ENCODE measurements at places on chromosomes 5 and 9.

GRCh38 chr5:56352808-56353590 is 119.9 kb upstream of the ANKRD55 start:
- DNase-seq = no peak

DNA sequence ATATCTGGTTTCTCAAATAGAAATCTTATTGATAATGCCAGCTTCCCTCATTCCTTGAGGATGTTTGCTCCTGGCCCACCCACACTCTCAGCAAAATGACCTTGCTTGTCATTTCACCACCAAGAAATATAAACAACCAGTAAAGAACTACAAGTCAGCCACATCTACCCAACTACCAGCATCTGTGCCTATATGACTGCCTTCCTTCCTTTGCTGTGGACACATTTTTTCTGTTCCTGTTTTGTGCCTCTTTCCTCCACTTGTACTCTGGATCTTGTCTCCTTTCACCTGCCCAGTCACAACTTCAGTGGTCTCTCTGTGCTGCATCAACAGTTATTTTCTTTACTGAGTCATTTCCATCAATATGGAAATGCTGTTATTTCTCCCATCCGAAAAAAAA is 20.3 kb downstream of the KIF2A start:
- DNase-seq = no peak

DNA sequence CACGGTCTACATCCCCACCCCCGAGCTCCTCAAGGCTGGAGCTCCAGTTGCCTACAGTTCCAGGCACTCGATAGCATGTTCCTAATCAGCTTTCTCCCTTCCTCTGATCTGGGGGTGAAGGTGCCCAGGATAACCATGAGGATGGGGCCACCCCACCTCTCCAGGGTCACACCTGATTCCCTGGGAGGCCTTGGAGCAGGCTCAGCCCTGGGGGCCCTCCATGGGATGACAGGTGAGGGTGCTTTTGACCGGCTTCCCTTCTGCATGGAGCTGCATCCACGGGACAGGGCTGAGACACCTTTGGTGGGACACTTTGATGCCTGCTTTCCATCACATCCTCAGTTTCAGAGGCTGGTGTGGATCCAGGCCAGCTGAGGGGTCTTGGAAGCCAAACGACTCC is 28.6 kb downstream of the GADD45G start:
- DNase-seq = no peak

- no peak for DNase-seq
These were observed 955 bp upstream of the GALNT12 start for GRCh38 chr9:98806394-98807035.

DNA sequence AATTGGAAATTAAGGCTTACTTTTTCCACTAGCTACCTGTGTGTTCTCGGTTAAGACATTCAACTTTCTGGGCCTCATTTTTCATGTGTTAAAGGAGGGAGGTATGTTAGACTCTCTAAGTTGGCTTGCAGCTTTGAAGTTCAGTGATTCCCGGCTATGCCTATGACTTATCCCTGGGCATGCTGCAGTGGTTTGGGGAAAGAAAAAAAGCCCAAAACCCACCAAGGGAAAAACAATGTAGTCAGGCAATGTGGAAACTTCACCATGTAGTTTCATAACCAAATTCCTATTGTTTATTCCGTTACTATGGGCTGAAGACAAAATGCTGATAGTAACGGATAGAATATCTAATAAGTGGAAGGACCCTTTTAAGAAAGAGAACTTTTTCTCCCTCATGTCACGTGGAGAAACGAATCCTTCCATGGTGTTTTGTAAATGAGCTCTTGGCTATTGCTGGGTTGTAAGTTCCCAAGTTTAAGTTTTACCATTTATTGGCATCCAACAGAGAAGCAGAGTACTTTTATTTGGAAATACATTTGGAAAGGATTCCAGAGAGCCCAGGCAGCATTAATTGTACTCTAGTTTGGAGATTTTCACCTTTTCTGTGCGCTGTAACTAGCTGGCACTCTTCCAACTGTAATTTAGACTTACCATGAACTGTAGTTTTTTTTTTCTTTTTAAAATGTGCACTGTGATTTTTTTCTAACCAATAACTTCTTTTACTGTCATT is 84.9 kb upstream of the MPDZ start:
- DNase-seq = no peak

DNA sequence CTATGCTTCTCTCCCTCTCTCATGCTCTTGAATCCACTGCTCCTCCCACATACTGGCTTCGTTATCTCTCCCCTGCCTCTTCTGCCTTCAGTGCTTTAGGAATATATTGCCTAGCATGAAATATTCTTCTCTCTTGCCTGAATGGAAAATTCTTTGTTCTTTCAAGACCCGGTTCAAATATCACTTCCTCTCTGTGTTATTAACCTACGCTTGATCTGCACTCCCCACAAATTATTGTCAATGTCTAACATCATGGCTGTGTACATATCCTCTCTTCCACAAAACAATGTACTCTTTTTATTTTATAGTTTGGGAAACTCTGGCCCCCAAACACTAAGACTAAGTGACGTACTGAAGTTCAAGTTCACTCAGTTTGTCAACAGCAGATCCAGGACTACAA is 211.0 kb downstream of the SEC61B start:
- no peak for DNase-seq
